T-helper 2 cell (primary cell): ENCODE measurements at places on chromosomes 6 and 20.

- peak; percentile 35 for DNase-seq
Observed at GRCh38 chr6:127641905-127642304, 64.9 kb downstream of the C6orf58 start.

DNA sequence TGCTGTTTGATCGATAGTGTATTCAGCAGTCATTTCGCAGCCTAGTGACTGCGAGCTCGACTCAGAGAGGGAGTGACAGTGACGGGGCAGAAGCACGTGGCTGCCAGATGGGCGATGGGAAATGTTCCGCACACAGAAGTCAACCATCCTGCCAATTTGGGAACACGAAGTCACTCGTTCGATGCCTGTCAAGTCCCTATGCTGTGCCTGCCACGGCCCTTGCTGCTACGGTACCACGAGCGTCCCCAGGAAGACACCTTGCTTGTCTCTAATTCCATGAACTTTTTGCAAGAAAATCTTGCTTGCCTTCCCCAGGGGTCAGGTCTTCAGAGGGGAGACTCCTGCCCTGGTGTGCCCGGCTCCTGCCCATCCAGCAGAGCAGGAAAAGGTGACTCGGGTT is 17.0 kb upstream of the STX16 start:
- no peak for DNase-seq

GRCh38 chr20:63330084-63330760 is 30.9 kb downstream of the CHRNA4 start:
- DNase-seq, result no peak

DNA sequence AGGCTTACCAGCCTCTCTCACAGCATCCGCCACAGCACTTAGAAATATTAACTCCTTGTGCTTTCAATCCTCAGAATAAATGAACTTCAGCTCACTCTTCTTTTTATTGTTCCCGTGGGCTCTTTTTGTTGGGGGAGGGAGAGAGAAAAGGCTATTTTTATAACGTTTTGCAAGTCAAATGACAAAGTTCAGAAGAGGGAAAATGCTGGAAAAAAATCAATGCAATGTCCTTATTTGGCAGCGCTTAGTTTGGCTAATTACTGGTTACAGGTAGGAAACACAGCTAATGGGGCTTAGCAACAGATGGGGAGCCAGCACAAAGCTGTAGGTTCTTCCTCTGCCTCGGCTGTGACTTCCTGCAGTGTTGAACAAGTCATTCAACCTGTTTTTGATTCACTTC is 1067.0 kb upstream of the MAP3K7 start:
- DNase-seq, result no peak

- DNase-seq, result no peak
Observed at GRCh38 chr6:50699051-50699775, 14.1 kb upstream of the TFAP2D start.

- no peak for DNase-seq
Observed at GRCh38 chr6:80277501-80277900, 171.0 kb downstream of the BCKDHB start.

GRCh38 chr6:7821426-7821825 is 89.2 kb downstream of the TXNDC5 start:
- DNase-seq, result no peak

GRCh38 chr6:165092881-165093595 is 216.4 kb downstream of the C6orf118 start:
- no peak for DNase-seq
